CD4-positive, CD25-positive, alpha-beta regulatory T cell (primary cell): ENCODE measurements at places on chromosomes 16 and 17.

- no peaks in the 10 kb centered on the region for H3K27me3 ChIP-seq
- H3K27ac ChIP-seq = no peak overlapping the region
- DNase-seq = no peak
- no peaks in the 10 kb centered on the region for H3K4me1 ChIP-seq
- no peak overlapping the region for H3K4me3 ChIP-seq
- no peaks in the 10 kb centered on the region for H3K36me3 ChIP-seq
These were observed 157.3 kb downstream of the KIF2B start for GRCh38 chr17:53979991-53980390.

- H3K27ac ChIP-seq = no peak overlapping the region
- no peak overlapping the region for H3K4me3 ChIP-seq
- peaks cover 8% of the 10 kb centered on the region for H3K4me1 ChIP-seq
- no peaks in the 10 kb centered on the region for H3K27me3 ChIP-seq
These were observed 47.8 kb downstream of the ANKFY1 start for GRCh38 chr17:4215882-4216570.

GRCh38 chr17:31738996-31739699 lies 119.9 kb downstream of the COPRS start:
- H3K4me3 ChIP-seq = no peak overlapping the region
- peaks cover 10% of the 10 kb centered on the region for H3K27me3 ChIP-seq
- no peaks in the 10 kb centered on the region for H3K4me1 ChIP-seq
- no peak overlapping the region for H3K27ac ChIP-seq
- H3K36me3 ChIP-seq = no peaks in the 10 kb centered on the region

DNA sequence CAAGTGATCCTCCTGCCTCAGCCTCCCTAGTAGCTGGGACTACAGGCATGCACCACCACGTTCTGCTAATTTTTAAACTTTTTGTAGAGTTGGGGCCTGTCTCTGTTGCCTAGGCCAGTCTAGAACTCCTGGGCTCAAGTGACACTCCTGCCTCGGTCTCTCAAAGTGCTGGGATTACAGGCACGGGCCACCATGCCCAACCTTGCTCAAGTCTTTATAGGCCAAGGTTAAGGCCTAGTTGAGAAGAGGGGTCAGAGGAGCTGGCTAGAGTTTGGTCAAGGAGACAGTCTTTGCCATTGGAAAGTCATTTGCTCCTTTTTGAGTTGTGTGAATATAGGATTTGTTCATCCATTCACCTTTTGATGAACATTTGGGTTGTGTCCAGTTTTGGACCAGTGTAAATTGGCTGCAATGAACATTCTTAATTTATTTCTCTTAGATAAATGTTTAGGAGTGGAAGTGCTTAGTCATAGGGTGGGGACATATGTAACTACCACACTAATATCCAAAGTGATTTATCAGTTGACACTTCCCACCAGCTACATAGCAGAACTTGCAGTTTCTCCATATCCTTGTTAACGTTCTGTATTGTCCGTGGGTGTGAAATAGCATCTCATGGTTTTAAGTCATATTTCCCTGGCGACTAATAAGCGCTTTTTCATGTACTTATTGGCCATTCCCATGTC lies 30.7 kb upstream of the ARHGAP17 start:
- no peaks in the 10 kb centered on the region for H3K27me3 ChIP-seq
- DNase-seq = no peak
- H3K4me1 ChIP-seq = peaks cover 25% of the 10 kb centered on the region
- no peaks in the 10 kb centered on the region for H3K36me3 ChIP-seq
- no peak overlapping the region for H3K4me3 ChIP-seq

DNA sequence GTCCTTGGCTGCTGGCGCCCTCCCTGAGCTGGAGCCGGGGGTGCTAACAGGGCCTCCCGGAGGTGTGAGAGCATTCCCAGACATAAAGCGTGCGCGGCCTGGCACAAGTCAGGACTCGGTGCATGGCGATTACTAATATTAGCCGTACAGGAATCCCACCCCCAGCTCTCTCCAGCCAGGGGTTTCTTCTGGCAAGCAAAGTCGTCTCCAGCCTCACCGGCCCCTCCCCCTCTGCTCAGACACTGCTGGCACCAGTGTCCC lies 5.0 kb downstream of the CASKIN1 start:
- no peaks in the 10 kb centered on the region for H3K36me3 ChIP-seq
- no peak overlapping the region for H3K27ac ChIP-seq
- DNase-seq = no peak
- H3K4me3 ChIP-seq = no peak overlapping the region
- H3K4me1 ChIP-seq = peaks cover 13% of the 10 kb centered on the region

DNA sequence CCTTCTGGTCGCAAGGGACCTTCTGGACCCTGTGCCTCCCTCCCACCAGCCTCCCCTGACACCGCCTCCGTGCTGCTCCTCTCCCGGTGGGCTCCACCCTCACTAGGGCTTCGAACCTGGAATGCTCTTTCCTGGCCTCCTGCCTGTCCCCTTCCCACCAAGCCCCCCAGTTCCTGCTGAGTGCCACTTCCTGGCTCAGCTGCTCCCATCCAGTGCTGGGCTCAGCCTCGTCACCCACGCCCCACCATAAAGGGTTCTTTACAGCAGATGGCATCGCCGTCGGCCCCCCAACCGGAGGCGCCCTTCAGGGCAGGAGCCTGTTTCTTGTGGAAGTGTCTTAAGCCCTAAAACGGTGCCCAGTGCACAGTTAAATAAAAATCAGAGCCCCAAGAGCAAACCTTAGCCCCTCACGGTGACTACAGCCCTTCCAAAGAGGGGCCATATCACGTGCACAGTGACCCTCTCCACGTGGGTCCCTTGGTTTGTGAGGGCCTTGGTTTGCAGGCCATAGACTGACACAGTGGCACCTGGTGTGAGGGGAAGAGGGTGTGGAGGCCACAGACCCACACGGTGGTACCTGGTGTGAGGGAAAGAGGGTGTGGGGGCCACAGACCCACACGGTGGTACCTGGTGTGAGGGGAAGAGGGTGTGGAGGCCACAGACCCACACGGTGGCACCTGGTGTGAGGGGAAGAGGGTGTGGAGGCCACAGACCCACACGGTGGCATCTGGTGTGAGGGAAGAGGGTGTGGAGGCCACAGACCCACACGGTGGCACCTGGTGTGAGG lies 111.4 kb downstream of the METRNL start:
- no peak overlapping the region for H3K27ac ChIP-seq
- no peak for DNase-seq
- H3K36me3 ChIP-seq = no peaks in the 10 kb centered on the region

DNA sequence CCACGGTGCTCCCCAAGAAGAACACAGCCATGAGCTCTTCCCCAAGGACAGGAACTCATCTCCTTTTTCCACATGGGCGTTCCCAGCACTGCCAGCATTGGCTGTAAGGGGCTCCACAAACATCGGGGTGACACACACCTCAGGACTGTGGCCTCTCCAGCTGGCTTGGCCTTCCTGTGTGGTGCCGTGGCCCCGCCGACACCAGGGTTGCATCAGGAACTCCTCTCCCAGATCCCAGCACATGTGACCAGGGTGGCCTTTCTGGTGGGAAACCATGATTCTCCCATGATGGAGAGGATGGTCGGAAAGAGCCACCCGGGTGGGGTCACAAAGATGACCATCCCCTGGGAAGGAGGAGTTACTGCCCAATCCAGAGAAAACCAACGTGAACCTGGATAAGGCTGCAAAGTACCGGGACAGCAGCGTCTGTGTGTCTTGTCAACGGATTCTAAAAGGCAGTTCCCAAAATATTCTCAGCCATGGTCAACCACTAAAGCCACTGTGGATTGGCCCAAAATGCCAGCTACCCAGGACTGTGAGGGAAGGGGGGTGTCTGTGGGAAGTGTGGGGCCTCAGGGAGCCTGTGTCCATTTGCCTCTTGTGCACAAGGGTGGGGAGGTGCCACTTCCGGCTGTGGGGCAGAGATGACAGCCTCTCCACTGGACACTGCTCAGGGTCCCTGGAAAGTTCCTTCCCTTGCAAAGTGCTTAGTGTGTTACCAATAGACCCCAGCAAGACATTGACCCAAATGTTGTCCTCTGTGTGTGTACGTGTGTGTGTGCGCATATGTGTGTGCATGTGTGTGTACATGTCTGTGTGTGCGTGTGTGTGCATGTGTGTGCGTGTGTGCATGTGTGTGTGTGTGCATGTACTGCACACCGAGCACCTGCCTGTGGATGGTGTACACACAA lies 78.0 kb upstream of the CBX4 start:
- H3K27ac ChIP-seq = no peak overlapping the region
- H3K4me1 ChIP-seq = no peaks in the 10 kb centered on the region

DNA sequence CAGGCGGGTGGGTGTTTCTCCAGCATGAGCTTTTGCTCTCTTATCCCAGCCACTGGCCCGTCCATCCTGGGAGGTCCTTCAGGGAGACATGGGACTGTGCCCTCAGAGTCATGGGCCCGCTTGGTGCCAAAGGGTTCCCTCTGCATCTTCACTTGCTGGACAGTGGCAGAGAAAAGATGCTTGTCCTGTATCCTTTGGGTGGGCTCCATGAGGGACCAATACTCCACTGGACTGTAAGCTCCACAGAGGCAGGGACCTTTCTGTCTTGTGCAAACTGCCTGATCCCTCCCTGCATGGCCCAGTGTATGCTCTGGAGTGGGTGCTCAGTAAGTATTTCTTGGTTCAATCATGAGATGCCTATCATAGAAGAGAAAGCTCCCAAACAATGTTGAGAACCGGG lies 184.8 kb upstream of the WSCD1 start:
- H3K4me1 ChIP-seq = no peaks in the 10 kb centered on the region
- DNase-seq = no peak
- H3K27ac ChIP-seq = no peak overlapping the region
- peaks cover 6% of the 10 kb centered on the region for H3K27me3 ChIP-seq
- H3K4me3 ChIP-seq = no peak overlapping the region

DNA sequence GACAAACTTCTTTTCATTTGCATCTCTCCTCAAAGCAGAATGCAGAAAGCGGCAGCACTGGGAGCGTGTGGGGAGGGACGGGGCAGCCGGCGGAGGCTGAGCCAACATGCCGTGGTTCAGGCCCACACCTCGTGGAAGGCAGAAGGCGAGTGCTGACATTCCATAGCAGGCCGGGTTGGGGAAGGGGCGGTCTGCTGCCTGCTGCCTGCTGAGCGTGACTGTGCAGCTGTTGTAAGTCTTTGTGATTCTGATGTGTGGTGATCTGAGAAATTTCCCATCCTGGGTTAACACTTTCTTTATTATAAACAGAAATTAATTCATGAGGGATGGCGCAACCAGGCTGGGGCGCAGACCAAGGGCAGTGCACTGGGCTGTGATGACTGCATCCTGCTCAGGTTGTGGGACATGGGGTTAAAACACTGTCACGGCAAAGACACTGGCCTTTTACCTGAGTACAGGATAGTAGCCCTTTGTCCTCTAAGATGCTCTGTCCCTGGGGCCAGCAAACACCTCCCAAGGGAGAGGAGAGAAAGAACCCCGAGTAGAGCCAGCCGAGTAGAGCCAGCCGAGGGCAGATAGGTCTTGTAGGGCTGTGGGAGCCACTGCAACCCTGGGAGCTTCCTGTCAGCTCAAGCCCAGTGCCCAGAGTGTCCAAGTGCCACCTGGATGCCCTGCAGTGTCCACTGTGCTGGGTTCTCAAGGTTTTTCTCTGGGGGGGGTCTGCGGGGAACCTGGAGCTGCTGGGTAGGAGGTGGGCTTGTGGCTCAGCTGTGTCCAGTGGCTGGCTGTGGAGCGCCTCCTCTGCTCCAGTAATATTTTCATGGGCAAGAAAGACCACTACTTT lies 8.8 kb upstream of the DNASE1 start:
- H3K4me3 ChIP-seq = no peak overlapping the region
- H3K36me3 ChIP-seq = peaks cover 28% of the 10 kb centered on the region
- H3K27ac ChIP-seq = no peak overlapping the region
- no peak for DNase-seq
- H3K4me1 ChIP-seq = peaks cover 4% of the 10 kb centered on the region
- H3K27me3 ChIP-seq = no peaks in the 10 kb centered on the region

- no peak for DNase-seq
- no peak overlapping the region for H3K4me3 ChIP-seq
These were observed 9.0 kb upstream of the ZNF689 start for GRCh38 chr16:30619202-30619601.

- peak overlapping the region; percentile 80 for H3K4me3 ChIP-seq
- peaks cover 17% of the 10 kb centered on the region for H3K36me3 ChIP-seq
- no peak for DNase-seq
- no peaks in the 10 kb centered on the region for H3K27me3 ChIP-seq
These were observed 1.5 kb upstream of the LIMD2 start for GRCh38 chr17:63701456-63701820.

DNA sequence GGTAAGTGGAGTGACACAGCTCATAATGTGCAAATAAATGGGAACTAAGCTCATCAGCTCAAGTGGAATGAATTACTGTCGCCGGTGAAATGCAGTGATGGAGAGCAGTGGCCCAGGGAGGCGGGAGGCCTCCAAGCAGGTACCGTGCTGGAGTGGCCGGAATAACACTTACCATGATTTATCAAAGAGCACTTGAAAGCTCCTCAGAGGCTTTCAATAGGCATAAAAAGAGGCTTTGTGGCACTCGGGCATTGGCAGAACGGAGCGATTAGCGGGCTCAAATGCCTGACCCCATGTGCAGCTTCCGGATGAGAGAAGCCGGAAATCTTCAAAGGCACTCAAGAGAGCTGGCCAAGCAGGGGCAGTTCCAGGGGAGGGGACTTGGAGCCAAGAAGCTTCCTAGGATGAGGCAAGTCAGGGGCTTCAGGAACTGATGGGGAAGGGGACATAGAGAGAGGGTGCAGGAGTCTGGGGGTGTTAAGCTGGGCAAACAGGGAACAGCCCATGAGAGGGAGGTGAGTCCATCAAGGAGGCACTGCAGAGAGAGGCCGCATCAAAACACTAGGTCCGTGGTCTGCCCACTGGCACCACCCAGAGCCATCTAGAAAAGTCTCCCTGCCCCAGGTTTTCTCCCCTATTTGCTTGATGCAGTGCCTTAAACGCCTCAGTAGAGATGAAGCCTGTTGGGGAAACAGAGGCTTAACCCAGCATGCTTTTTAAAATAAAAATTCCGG lies 144.0 kb upstream of the IRX6 start:
- no peaks in the 10 kb centered on the region for H3K4me1 ChIP-seq
- DNase-seq = no peak
- no peaks in the 10 kb centered on the region for H3K27me3 ChIP-seq
- H3K36me3 ChIP-seq = no peaks in the 10 kb centered on the region
- no peak overlapping the region for H3K27ac ChIP-seq

GRCh38 chr16:56870276-56870888 lies 5.4 kb downstream of the SLC12A3 start:
- H3K4me1 ChIP-seq = no peaks in the 10 kb centered on the region
- H3K4me3 ChIP-seq = no peak overlapping the region
- H3K27me3 ChIP-seq = no peaks in the 10 kb centered on the region
- H3K36me3 ChIP-seq = no peaks in the 10 kb centered on the region
- H3K27ac ChIP-seq = no peak overlapping the region

GRCh38 chr16:87044829-87045228 lies 272.4 kb downstream of the C16orf95 start:
- no peaks in the 10 kb centered on the region for H3K36me3 ChIP-seq
- no peak overlapping the region for H3K27ac ChIP-seq
- no peak overlapping the region for H3K4me3 ChIP-seq
- no peaks in the 10 kb centered on the region for H3K4me1 ChIP-seq
- no peak for DNase-seq
- H3K27me3 ChIP-seq = no peaks in the 10 kb centered on the region

DNA sequence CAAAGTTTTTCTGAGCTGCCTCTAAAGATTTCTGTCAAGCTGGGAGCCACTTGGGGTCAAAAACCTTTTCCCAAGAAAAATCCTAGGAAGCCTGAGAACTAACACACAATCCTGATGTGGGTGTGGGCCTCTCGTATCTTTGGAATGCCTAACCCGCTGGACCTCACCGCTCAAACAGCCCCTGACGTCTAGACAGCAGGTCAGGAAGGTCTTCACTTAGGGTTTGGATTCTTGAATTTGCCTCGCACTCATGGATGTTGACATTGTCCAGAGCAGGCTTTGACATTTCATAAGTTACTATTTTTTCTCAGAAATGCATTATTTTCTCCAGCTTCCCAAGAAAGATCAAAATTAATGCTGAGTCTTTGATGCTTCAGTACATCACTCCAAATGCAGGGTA lies 18.9 kb downstream of the TEX2 start:
- no peaks in the 10 kb centered on the region for H3K36me3 ChIP-seq
- no peaks in the 10 kb centered on the region for H3K27me3 ChIP-seq
- H3K4me3 ChIP-seq = no peak overlapping the region
- DNase-seq = no peak
- no peaks in the 10 kb centered on the region for H3K4me1 ChIP-seq
- H3K27ac ChIP-seq = no peak overlapping the region
